ENCODE measurements at places on chromosomes 4 and X.

DNA sequence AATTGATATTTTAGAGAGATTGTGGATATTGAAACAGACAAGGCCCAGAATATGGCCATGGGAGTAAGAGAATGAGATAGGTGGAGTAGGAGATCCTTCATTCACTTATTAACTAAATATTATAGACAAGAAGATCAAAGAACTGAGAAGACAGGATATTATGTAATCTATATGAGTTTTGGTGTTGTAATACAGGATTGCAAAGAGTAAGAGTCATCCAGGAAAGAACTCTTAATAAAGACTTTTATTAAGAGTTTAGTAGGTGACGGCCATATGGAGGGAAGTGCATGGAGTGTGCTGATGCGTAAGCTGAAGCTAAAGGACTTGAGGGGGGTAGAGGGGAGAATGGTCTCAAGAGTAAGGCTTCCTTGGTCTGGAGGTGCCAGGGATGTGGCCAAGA is 153.7 kb downstream of the VEGFC start:
- no peak for DNase-seq

- no peak for DNase-seq
These were observed 21.8 kb upstream of the CXCL6 start for GRCh38 chr4:73814679-73815078.

DNA sequence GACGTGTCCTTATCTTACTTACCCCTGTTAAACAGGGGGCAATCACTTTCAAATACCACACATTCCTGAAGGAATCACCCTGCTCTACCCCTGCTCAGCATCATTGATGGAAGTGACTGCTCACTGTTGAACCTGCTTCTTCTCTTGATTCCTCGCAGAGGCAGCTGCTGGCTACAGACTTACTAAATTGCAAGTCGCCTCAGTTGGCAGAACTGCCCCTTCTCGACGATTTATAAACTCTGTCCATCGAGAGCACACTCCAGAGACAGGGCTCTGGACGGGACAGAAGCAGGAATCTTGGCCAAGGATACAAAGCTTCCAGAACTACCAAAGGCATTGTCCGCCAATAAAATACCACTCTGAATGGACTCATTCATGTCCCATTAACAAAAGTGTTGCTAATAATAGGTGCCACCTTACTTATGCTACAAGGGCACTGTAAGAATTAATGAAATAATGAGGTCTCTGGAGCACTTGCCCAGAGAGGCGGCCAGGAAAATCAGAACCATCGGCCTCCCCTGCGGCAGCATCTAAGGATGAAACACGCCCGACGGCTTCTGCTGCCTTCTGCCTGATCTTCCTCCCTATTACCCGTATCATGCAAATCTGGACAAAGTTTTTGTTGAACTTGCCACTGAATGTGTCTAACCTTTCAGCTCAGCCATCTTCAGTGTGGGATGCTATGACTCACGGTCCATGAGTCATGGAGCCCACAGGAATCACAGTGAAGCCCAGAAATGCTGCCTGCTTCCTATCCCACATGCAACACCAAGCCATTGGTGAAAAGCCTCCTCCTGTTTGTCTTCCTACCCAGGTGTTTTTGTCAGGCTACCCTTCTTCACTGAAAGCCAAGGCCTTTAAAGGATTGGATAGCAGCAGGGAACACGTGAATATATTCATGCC is 164.9 kb downstream of the MAML3 start:
- peak; percentile 7 for DNase-seq

DNA sequence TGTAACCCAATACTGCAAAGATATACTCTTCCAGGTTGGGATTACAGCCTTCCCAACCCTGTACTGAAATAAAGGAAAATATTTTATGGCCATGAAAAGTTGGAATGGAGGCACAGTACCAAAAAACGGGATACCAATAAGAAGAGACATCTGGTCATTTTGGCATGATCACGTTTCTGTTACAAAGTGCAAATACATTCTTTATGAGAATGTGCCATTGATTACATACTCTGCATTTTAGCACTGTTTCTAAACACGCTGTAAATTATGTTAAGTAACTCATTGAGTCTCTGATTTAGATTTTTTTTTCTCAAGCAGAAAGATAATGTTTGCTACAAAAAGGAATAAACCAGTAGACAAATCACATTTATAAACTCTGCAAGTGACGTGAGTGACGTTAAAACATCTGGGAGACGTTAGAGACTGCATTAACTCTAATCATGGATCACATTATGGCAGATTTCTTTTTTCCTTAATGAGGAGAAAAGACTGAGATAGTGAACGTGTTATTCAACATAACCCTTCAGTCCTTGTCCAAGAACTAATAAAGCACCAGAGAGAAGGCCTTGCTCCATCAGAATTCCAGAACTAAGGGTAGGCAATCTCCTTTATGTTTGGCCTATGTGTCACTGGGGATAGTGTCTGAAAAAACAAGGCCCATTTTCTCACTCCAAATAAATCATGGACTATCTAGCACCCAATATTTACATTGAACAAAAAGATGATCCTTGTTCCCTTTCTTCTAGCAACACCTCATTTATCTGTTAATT is 31.0 kb downstream of the UNC5C start:
- DNase-seq, result no peak

DNA sequence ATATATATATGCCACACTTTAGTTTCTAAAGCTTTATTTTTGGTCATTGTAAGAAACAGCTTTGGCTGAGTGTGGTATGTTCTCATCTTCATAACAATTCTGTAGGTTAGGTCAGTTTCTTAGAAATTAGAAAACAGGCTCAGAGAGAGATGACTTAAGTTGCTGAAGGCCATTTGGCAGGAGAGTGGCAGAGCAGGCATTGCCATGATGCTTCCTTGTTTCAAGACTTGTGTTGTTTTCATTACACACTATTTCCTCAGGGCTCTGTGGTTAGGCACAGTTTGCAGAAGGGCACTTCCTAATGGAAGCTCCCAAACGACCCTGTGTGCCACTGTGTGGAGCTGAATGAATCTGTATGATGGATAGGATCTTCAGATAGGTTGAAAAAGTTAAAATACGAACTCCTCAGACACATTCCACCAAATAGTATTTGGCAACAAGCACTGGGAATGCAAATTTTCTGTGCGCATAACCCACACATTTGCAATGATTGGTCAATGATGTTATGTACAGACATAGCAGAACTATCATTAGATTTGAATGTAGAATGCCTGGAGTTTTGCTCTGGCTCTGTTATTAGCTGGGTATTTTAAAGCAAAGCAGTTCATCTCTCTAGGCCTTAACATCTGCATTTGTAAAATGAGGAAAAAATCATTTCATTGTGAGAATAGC is 274.3 kb upstream of the HS3ST1 start:
- no peak for DNase-seq

DNA sequence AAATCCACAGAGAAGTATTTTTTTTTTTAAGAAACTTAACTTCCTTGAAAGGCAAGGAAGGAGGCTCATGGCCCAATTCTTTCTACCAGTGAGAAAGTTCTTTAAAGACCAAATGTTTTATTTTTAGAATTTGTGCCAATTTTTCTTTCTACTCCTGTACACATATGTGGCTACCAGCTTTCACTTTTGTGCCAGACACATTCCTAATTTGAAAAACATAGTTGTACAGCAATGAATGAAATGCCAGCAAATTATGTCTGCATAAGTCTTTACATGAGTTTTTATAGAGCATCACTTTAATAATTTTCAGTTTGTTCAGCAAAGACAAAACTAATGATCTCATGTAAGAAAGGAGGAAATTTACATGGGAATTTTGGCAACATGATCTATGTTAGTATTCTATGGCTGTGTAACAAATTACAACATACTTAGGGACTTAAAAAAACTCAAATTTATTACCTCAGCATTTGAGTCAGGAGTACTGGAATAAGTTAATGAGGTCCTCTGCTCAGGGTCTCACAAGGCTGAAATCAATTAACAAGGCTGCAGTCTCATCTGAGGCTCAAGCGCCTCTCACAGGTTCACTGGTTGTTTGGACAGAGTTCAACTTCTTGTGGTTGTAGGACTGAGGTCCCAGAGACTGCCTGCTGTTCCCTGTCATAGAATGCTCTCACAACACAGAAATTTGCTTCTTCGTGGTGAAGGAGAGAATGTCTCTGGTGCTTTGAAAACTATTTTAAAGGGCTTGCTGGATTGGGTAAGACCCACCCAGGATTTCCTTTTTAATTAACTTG is 678.2 kb upstream of the FAM241A start:
- DNase-seq, result no peak

- DNase-seq, result peak; percentile 29
These were observed 179.1 kb upstream of the MAB21L2 start for GRCh38 chr4:150402871-150403272.

GRCh38 chr4:8284391-8284790 is 14.8 kb downstream of the HTRA3 start:
- DNase-seq, result no peak
